ENCODE measurements at places on chromosomes 7 and 10.

DNA sequence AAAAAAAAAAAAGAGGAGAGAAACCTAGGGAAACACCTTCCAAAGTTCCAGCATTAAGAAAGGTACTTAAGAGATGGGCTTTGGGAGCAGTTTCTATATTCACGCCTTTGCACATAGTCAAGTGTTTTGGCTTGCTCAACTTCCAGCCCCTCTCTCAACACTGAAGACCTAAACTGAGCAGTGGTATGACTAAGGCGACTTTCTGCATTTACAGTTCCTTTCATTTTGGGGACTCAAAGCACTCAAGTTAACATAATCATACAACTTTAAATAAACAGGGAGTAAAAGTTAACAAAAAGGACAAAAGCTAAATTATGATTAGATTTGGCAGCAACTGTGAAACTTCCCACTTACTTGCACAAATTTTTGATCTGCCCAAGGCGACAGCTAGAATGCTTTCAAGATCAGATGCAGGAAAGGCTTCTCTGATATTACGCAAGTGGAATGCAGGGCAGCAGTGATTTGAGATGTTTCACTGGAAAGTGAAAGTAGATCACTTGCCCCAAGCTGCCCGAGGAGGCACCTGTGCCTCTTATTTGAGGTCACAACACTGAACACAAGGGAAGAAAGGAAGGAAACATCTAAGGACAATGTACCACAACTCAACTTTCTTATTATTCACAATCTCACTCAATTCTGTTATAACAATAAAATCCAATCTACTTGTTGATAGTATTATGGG lies 199.5 kb downstream of the SKAP2 start:
- H3K4me3 ChIP-seq = no peak overlapping the region
- H3K4me1 ChIP-seq = no peaks in the 10 kb centered on the region
- no peaks in the 10 kb centered on the region for H3K27me3 ChIP-seq
- no peaks in the 10 kb centered on the region for H3K36me3 ChIP-seq

DNA sequence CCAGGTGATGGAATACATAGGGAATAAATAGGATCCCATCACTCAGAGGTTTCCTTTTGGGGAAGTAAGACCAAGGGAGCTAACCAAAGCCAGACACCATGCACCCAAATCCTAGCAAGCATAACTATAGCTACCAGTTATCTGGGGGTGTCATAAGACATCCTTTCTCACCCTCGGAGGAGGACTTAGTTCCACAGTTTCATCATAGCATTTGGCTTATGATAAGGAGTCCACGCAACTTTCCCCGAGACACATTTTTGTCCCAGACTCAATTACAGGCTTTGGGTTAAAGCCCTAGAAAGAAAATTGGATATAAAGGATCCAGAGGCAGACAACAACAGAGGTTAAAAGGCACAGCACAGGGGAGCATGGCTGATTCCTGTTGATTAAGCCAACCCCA lies 442.9 kb downstream of the HTR7 start:
- no peak overlapping the region for H3K4me3 ChIP-seq
- no peaks in the 10 kb centered on the region for H3K27me3 ChIP-seq
- no peaks in the 10 kb centered on the region for H3K4me1 ChIP-seq

DNA sequence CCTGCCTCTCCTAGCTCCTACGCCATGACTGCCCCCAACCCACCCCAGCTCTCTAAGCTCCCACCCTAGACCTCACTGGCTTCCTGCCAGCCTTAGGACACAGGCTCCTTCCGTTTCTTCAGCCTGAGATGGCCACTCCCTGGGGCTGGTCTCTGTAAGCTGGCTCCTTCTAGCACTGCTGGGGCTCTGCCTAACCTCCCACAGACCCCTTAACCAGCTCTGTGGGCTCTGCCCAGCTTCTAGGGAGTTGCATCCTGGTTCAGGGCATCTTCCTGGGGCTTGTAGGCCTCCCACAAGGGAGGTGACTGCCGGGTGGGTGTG lies 478.6 kb upstream of the KLF6 start:
- no peak for DNase-seq
- H3K4me1 ChIP-seq = no peaks in the 10 kb centered on the region
- no peaks in the 10 kb centered on the region for H3K36me3 ChIP-seq

- no peak overlapping the region for H3K4me3 ChIP-seq
- DNase-seq = no peak
- H3K36me3 ChIP-seq = no peaks in the 10 kb centered on the region
- no peak overlapping the region for H3K27ac ChIP-seq
- H3K27me3 ChIP-seq = no peaks in the 10 kb centered on the region
These were observed 36.0 kb upstream of the SRGN start for GRCh38 chr10:69051710-69052487.

DNA sequence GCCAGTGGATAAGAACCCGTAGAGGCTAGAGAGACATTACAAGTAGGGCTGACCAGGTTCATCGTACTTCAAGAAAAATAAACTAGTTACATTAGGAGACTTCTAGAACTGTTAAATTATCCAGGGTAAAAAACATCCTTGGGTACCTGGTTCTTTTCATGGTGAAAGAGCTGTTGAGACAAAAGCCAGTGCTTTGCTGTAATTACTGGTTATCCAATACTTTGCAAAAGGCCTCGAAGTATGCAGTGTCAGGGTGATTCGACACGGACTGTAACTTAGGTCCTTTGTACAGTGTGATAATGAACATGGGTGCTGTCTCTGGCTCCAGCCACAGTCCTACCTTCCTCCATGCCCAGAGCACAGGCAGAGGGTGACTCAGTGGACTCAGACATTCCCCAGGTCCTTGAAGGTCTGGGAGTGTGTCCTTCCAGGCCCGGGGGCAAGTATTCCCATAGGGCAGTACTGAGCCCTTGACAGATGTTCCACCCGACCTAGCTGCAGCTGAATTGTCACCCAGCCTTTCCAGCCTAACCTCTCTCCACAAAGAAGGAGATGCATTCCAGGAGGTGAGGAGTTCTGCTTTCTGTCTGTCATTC lies 123.6 kb upstream of the TMEM72 start:
- H3K4me3 ChIP-seq = no peak overlapping the region
- no peaks in the 10 kb centered on the region for H3K4me1 ChIP-seq
- H3K27ac ChIP-seq = no peak overlapping the region
- H3K27me3 ChIP-seq = no peaks in the 10 kb centered on the region
- H3K36me3 ChIP-seq = no peaks in the 10 kb centered on the region

GRCh38 chr10:35126062-35126529 lies 550 bp upstream of the CREM start:
- H3K4me1 ChIP-seq = no peaks in the 10 kb centered on the region
- no peak overlapping the region for H3K27ac ChIP-seq
- no peak for DNase-seq
- H3K4me3 ChIP-seq = peak overlapping the region; percentile 92

- no peaks in the 10 kb centered on the region for H3K27me3 ChIP-seq
- H3K4me3 ChIP-seq = no peak overlapping the region
- peaks cover 9% of the 10 kb centered on the region for H3K36me3 ChIP-seq
- H3K4me1 ChIP-seq = no peaks in the 10 kb centered on the region
These were observed 680.5 kb downstream of the PARD3 start for GRCh38 chr10:34134602-34135001.

GRCh38 chr7:94307399-94308048 lies 87.2 kb upstream of the COL1A2 start:
- no peaks in the 10 kb centered on the region for H3K27me3 ChIP-seq
- no peak overlapping the region for H3K4me3 ChIP-seq
- H3K27ac ChIP-seq = no peak overlapping the region
- no peak for DNase-seq

- no peak overlapping the region for H3K27ac ChIP-seq
- H3K27me3 ChIP-seq = no peaks in the 10 kb centered on the region
- H3K4me1 ChIP-seq = no peaks in the 10 kb centered on the region
- no peak overlapping the region for H3K4me3 ChIP-seq
These were observed 699.4 kb upstream of the FZD8 start for GRCh38 chr10:36341471-36341870.

DNA sequence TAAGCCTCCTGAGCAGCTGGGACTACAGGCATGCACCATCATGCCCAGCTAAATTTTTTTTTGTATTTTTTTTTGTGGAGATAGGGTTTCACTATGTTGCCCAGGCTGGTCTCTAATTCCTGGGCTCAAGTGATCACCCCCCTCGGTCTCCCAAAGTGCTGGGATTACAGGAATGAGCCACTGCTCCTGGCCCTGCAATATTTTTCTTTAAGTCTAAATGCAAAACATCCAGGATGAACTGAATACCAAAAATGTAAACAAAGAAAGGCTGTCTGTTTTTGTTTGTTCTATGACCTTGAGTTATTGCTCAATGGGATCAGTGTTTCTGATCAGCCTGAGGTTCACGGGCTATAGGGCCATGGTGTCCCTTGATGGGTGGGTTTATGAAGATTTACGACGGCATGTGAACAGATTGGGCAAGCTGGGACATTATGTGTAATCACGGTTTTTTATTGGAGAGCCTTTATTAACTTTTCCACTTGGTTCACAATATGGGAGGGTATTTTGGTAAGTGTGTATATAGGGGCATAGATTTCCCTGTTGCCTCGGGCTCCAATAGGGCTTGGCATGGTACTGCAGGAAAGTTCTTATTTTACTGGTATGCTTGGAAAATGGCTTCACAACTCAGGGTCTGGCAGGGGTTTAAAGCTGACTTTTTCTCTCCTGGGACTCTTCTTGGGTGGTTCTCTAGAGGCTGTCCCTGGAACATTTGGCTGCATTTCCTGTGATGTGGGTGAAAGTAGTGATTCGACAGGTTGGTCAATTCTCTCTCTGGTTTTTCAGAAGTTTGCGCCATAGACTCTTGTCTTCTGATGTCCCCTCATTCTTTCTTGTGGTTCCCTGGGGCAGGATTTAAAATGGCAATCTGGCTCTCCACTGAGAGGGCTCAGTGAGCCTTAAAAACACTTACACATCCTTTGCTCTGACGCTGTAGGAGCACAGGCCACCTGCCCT lies 41.6 kb downstream of the MRPS33 start:
- DNase-seq = no peak
- H3K4me3 ChIP-seq = no peak overlapping the region
- no peaks in the 10 kb centered on the region for H3K4me1 ChIP-seq
- H3K27ac ChIP-seq = no peak overlapping the region
- H3K36me3 ChIP-seq = no peaks in the 10 kb centered on the region

GRCh38 chr10:22625516-22626290 lies 88.7 kb downstream of the PIP4K2A start:
- peaks cover 9% of the 10 kb centered on the region for H3K4me1 ChIP-seq
- H3K27ac ChIP-seq = no peak overlapping the region
- no peaks in the 10 kb centered on the region for H3K36me3 ChIP-seq

GRCh38 chr7:80542398-80542797 lies 30.5 kb upstream of the GNAT3 start:
- no peak overlapping the region for H3K4me3 ChIP-seq
- no peaks in the 10 kb centered on the region for H3K4me1 ChIP-seq
- H3K36me3 ChIP-seq = peaks cover 12% of the 10 kb centered on the region
- DNase-seq = no peak

- H3K4me1 ChIP-seq = peaks cover 5% of the 10 kb centered on the region
- no peak overlapping the region for H3K4me3 ChIP-seq
- no peak overlapping the region for H3K27ac ChIP-seq
- no peak for DNase-seq
- no peaks in the 10 kb centered on the region for H3K27me3 ChIP-seq
- H3K36me3 ChIP-seq = peaks cover 14% of the 10 kb centered on the region
These were observed 7.7 kb downstream of the CREB3L2 start for GRCh38 chr7:137994216-137994615.

DNA sequence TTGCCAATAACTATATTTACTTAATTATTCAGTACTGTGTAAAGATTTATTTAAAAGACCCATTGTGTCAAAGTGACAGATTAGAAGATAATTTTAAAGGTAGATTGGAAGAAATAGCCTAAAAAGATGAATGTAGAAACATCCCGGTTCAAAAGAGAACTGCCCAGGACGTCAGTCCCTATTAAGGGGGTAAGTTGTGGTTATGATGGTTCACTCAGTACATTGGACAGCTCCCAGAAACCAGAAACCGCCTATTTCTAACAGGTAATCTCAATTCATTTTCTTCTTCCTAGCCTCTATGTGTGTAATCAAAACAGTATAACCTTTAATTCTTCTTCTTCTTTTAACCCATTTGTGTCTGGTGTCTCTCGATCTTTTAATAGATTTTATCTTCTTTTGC lies 1.5 kb upstream of the FERD3L start:
- no peaks in the 10 kb centered on the region for H3K4me1 ChIP-seq
- H3K27ac ChIP-seq = no peak overlapping the region
- H3K36me3 ChIP-seq = no peaks in the 10 kb centered on the region
- no peak for DNase-seq
- no peak overlapping the region for H3K4me3 ChIP-seq
- H3K27me3 ChIP-seq = peaks cover 30% of the 10 kb centered on the region

GRCh38 chr7:77651575-77652162 lies 44.6 kb upstream of the RSBN1L start:
- H3K27me3 ChIP-seq = no peaks in the 10 kb centered on the region
- DNase-seq = no peak
- no peaks in the 10 kb centered on the region for H3K4me1 ChIP-seq
- H3K27ac ChIP-seq = no peak overlapping the region
- peaks cover 7% of the 10 kb centered on the region for H3K36me3 ChIP-seq
- H3K4me3 ChIP-seq = no peak overlapping the region

DNA sequence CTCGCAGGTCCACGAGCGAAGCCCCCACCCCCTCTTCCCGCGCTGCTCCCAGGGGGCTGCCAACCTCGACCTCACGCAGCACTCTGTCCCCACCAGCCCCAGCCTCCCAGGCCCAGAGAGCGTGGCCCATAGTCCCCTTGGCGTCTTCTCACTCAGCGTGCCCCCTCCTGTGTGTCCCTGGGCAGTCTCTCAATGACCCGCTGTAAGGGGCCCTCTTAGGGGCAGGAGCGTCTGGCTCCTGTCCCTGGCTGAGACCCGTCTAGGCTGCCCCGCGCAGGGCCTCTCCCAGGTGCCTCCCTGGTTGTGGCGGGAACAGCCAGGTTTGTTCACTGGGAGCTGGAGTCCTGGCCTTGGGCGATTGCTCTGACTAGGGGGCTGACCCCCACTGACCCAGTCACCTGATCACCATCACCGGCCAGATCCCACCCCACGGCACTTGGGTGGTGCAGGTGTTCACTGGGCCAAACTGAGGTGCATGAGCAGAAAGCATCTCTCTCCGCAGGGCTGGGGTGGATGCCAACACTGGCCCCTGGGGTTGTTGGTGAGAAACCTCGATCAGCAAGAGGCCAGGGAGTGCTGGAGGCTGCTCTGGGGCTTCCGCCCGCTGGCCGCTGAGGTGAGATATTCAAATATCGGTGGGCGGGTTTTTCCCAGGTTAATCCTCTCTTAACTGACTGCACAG lies 12.6 kb upstream of the WDFY4 start:
- no peaks in the 10 kb centered on the region for H3K36me3 ChIP-seq
- no peak for DNase-seq
- H3K27me3 ChIP-seq = no peaks in the 10 kb centered on the region
- H3K27ac ChIP-seq = no peak overlapping the region

- no peak overlapping the region for H3K27ac ChIP-seq
- no peak overlapping the region for H3K4me3 ChIP-seq
- H3K4me1 ChIP-seq = no peaks in the 10 kb centered on the region
- no peak for DNase-seq
- no peaks in the 10 kb centered on the region for H3K36me3 ChIP-seq
These were observed 160.0 kb downstream of the HDAC9 start for GRCh38 chr7:18655506-18655905.

DNA sequence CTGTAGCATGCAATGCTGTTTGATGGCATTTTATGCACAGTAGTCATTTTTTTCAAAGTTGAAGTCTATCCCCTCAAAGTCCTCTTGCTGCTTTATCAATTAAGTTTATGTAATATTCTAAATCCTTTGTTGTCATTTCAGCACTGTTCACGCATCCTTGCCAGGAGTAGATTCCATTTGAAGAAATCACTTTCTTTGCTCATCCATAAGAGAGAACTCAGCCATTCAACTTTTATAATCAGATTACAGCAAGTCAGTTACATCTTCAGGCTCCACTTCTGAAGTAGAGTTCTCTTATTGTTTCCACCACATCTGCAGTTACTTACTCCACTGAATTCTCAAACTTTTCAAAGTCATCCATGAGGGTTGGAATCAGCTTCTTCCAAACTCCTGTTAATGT lies 32.3 kb downstream of the SDHAF3 start:
- no peak for DNase-seq
- H3K4me3 ChIP-seq = no peak overlapping the region
- H3K27ac ChIP-seq = no peak overlapping the region
- H3K4me1 ChIP-seq = no peaks in the 10 kb centered on the region
